ENCODE measurements at places on chromosomes 3 and 15. TPM values are rescaled to one million over a fixed set of nuclear protein-coding genes. Genes with fewer than 3 reads are reported as not detected.

RHOV gene
- 1.6 TPM for total RNA-seq

CAPN7 gene
- 46.8 TPM for total RNA-seq

SPTBN5 gene
- 0.35 TPM for total RNA-seq

DGKG gene
- 0.15 TPM for total RNA-seq
